ENCODE measurements at places on chromosomes 2 and 18. TPM values are rescaled to one million over a fixed set of nuclear protein-coding genes. Genes with fewer than 3 reads are reported as not detected.

The GPR155 gene
- total RNA-seq, result 9.0 TPM

The ALPP gene
- not detected for total RNA-seq

The SOWAHC gene
- total RNA-seq, result 1.3 TPM

The G6PC2 gene
- not detected for total RNA-seq

The TGFBRAP1 gene
- 14.9 TPM for total RNA-seq

The YES1 gene
- 17.6 TPM for total RNA-seq

The ALK gene
- total RNA-seq, result not detected

The ERICH2 gene
- total RNA-seq, result not detected
